ENCODE measurements at places on chromosomes 11 and 22.

DNA sequence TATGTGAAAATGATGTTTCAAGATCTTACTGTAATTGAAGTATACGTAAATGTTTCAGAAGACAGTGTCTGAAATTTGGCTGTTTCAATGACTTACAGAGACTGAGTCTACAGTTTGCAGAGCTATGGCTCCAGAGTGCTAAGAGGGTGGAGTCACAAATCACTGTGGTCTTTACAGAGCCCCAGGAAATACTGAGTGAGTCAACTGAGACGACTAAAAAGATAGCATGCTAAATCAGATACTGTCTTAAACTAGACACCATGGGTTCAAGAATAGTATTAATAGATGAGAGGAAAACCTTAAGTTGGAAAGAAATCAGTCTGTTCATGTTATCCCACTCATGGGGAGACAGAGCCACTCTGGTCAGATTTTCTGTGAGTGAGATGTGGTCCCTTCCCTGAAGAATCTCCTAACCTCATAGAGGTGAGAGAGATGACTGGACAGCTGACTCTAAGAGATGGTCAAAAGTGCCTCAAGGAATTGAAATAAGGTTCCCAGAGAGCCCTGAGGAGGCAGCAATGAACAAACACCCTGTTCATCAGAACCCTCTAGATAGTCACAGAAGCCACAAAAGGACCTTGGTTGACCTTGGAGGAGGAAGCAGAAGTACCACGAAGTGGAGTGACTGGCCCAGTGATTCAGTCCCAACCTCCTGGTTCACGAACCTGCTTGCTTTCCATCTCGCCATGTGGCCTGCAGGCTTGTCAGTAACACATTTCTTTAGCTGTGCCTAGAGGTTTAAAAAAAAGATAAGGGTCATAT lies 30.2 kb downstream of the C11orf91 start:
- peak; percentile 76 for DNase-seq

GRCh38 chr11:131909426-131910177 lies 539.2 kb downstream of the NTM start:
- no peak for DNase-seq

GRCh38 chr22:26432619-26433311 lies 3.7 kb downstream of the ASPHD2 start:
- DNase-seq, result no peak

DNA sequence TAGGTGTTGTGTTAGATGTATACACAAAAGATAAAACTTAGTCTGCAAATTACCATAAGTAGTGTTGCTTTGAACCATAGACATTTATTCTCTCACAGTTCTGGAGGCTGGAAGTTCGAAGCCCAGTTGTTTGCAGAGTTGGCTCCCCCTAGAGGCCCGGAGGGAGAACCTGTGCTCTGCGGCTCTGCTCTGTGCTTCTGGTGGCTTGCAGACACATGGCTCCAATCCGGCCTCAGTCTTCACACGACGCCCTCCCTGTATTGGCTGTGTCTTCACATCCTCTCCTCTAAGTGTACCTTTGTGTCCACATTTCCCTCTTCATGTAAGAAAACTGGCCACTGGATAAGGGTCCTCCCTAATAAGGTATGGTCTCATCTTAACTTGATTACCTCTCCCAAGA lies 128.4 kb downstream of the OPCML start:
- no peak for DNase-seq

GRCh38 chr11:42951266-42951665 lies 360.5 kb upstream of the API5 start:
- no peak for DNase-seq

GRCh38 chr11:43992183-43992582 lies 49.7 kb downstream of the C11orf96 start:
- DNase-seq, result no peak

All from LHCN-M2 (cell line).